ENCODE measurements at places on chromosomes 11 and 22. TPM values are rescaled to one million over a fixed set of nuclear protein-coding genes. Genes with fewer than 3 reads are reported as not detected.

GRCh38 chr11:123020968-123021367, 39.3 kb upstream of the BSX start:
- DNase-seq, result peak; percentile 39

DNA sequence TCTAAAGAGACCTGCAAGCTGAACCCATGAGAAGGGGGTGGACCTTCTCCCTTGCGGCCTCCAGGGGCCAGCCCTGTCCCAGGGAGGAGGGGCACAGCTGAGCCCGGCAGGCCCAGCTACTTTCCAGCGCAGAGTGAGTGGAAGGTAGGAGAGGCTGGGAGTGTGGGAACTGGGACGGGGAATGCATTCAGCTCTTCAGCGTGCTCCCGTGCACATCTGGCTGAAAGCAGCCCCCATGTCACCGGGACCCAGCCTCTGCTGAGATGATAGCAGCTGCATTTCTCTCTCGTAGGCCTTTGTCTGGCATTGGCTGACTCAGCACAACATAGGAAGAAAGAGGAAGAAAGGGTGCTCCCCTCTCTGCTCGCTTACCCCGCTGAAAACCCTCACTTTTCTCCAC, 951.5 kb downstream of the TBC1D22A start:
- DNase-seq, result no peak

DNA sequence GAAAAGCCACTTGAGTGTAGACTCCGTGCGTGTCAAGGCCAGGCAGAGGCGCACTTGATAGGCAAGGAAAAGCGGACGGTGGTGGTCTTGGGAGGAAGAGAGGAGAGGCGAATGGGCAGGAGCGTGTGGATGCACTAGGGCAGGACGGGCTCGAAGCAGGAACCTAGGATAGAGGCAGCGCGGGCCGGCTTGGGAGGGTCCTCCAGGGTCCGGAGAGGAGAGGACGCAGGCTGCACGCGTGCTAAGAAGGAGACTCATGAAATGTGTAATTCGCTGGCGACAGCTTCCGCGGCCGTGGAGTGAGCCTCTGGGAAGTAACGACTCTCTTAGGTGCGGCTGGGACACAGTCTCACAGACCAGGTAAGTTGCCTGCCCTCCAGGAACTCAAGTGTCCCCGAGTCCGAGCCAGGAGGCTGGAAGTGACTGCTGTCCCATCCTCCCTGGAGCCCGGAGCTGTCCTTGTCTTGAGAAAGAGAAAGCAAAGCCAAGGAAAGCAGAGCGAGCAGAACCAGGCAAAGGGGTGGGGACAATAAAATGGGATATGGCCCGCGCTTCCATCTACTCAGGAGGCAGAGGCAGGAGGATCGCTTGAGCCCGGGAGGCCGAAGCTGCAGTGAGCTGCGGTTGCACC, 874 bp upstream of the IL17RA start:
- no peak for DNase-seq

- DNase-seq, result no peak
Observed at GRCh38 chr11:21485006-21485405, 707.9 kb upstream of the ANO5 start.

DNA sequence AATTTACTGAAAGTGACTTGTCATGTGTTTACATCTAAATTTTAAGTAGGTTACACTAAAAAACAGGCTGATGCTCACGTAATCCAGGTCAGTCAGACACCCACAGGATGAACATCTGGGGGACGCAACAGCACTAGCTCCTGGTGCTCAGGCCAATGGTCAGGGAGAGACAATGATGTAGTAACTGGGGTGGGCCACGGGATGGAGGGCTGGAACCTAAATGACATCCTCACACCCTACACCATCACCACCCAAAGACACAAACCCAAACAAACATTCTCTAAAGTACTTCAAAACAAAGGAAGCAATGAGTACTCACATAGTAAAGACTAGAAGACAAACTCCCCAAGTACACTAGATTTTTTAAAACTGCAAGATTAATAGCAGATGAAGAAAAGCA, 53.5 kb upstream of the SLC25A1 start:
- DNase-seq, result no peak

DNA sequence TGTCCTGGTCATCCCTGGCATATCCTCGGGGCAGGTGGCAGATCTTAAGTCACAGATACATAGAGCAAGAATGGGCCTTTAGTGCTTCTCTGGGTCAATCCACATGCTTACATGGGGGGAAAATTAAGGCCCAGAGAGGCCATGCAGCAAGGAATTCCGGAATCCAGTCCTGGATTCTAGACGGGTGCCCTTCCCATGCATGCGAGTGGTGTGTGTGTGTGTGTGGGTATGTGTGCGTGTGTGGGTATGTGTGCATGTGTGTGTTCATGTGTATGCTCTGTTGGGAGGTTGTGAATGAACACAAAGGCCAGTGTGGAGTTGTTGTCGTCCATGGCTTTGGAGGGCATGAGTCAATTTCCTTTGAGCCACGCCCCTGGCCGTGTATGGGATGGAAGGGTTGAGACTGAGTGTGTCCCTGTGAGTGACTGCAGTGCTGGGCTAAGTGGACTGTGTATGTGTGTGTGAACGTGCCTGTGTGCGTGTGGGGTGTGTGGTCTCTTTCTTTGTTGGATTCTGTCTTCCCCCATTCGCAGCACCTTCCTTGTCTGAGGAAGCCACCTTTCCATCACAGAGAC, 33.4 kb upstream of the EIF3D start:
- no peak for DNase-seq

GRCh38 chr22:24443668-24444067, 16.3 kb downstream of the ADORA2A start:
- DNase-seq, result no peak

GRCh38 chr22:30882974-30883533, 85.5 kb downstream of the MORC2 start:
- DNase-seq, result no peak

- no peak for DNase-seq
Observed at GRCh38 chr11:79786961-79787360, 346.1 kb upstream of the TENM4 start.

DNA sequence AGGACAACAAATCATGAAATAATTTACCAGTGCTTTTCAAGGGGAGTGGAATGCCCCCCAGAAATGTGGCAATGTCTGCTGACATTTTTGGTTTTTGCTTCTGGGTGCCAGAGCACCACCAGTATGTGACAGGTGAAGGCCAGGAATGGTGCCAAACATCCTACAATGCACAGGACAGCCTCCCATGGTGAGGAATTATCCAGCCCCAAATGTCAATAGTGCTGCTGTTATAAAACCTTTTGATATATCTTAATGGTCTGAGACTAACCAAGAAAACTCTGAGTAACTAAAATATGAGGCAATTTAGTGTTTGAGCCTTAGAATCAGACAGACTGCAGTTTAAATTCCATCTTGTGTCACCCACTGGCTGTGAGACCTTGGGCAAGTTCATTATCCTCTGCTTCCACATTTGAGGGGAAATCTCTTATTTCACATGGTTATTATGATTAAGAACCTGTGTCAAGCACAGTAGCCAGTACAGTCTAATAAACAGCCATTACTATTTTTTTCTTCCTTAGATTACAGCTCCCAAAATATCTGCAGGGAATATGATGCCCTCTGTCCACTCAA, 69.5 kb downstream of the AMBRA1 start:
- DNase-seq, result no peak

DNA sequence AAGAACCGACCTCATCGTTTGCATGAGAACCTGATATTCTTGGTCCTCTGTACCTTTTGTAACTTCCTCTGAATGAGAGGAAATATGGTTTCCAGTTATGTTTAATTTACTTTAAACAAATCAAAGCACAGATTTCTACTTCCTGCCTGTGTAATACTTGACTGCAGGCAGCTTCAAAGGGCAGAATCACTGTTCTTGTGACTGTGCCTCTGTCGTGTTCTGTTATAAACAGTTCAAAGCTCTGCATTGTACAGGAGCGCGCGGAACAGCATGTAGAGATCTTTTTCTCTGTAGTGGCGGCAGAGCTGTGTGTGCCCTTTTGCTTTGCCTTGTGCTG, 73.2 kb upstream of the CLDN5 start:
- DNase-seq, result no peak

- no peak for DNase-seq
Observed at GRCh38 chr11:92601048-92601447, 368.4 kb upstream of the MTNR1B start.

DNA sequence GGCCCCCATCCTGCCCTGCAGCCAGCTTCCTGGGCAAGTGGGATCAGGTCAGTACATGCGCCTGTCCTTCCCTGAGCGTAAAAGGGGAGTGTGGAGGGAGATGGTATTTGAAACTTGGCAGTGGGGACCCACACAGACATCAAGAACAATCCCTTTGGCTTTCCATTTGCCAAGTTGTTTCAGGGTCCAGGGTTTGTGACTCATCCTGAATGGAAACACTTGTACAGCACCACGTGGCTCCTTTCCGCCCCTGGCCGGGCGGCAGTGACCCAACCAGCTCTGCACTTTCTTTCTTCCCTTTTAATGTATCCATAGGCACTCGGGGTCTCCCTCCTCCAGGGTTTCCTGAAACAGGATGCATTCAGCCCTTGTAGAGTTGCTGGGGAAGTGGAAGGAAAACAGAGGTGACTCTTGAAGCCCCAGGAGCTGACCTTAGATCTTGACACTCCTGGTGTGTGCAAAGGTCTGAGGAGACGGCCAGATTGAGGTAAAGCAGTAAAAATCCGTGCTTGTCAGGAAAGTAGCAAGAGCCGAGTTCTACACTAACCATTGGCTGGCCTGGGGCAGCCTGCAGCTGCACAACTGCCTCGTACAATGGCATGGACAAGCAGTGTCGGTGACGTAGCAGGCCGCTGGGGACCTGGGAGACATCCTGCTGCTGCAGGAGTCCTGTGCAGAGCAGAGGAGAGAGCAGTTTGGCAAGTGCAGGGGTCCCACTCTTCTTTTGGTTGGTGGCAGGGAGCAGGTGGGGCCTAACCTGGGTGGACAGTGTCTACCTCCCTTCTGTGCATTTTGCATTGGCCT, 189.8 kb downstream of the SNX19 start:
- DNase-seq, result no peak

GRCh38 chr22:26075251-26075650, 94.0 kb upstream of the SEZ6L start:
- DNase-seq, result no peak

GRCh38 chr11:69915501-69916250, 96.5 kb upstream of the FGF3 start:
- no peak for DNase-seq

DNA sequence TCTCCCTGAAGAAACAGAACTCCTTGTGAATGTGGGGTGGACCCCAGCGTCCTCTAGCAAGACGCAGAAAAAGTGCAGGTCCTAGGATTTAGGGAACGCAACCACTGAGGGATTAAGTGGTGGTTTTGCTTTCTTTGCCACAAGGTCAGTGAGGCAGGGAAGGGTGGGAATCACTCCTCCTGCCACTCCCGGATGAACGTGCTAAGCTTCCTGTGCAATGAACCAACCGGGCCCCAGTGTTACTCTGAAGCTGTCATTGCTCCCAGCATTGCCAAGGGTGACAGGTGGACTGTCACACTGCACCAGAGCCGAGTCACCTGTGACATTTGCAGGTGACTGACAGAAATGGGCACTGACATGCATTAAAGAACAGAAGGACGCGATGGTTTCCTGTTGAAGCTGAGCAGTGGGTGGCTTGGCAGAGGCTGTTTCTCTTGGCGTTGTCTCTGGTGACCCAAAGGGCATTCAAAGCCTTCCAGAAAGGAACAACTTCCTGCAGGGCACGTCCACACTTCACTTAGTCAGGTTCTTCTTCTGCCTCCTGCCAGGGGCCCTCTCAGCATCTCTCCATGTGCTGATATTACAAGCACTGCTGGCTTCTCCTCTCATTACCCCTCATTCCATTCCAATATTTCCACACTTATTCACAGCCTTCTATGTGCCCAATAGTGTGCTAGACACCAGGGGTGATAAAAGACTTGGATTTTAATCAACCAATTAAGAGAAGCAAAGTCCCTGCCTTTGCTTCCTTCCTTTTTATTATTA, 9.7 kb downstream of the KIRREL3 start:
- peak; percentile 92 for DNase-seq

DNA sequence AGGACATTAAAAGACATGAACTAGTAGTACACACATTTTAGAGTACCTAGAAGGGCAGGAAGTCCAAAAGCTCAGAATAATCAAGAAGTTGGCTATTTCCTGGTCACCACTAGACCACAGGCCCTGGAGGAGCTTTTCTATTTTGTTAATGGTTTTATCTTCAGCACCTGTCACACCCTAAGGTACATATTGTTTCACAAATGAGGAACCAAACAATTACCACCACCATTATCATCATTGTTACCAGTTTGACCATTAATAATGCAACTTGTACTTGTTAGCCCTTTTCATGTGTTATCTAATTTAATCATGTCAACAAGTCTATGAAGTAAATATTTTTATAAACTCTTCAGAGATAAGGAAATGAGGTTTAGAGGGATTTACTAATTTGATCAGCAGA, 4.9 kb downstream of the MRPL48 start:
- DNase-seq, result no peak

GRCh38 chr22:44732017-44732561, 20.3 kb upstream of the ARHGAP8 start:
- DNase-seq, result no peak

DNA sequence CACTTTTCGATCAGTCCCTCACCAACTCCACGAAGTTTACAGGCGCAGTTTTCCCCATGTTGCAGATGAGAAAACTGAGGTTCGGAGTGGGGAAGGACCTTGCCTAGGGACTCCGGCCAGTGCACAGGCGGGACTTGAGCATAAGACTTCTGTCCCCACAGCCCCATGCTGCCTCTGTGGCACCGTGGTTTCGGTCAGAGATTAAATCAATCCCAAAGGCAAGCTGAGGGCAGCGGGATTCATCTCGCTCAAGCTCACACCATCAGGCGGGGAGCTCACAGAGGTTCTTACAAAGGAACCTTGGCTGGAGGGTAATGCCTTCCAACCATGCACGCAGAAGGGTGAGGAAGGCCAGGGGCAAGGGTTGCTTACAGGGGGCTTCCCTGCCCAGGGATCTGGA, 115.5 kb downstream of the PHF21B start:
- DNase-seq, result no peak

DNA sequence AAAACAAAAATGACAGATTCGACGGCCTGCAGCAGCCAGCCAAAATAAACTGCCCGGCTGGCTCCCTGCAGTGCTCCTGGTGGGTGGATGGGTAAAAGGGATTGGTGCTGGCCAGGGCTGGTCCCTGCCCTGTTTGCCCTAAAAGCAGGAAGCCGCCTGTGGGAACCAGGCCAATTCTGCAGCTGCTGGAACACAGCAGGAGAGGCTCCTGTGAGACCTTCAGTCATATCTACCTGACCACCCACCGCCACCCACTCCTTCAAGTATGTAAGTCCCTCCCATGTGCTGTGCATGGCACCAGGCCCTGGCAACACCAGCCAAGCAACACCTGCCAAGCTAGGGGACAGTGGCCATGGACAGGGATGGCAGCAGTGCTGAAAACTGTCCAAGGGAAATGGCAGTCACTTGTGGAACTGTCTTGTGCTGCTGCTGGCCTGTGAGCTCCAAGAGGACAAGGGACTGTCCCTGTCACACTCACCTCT, 48.7 kb upstream of the ARFGAP3 start:
- peak; percentile 59 for DNase-seq

CRYBB3 gene
- total RNA-seq, result not detected

DNAJB7 gene
- total RNA-seq, result not detected

KCNK7 gene
- not detected for total RNA-seq

All from G401 (cell line).